ENCODE measurements at places on chromosomes 12 and 14.

- DNase-seq = no peak
Measured at GRCh38 chr12:121892673-121893561, 4.3 kb downstream of the PSMD9 start.

DNA sequence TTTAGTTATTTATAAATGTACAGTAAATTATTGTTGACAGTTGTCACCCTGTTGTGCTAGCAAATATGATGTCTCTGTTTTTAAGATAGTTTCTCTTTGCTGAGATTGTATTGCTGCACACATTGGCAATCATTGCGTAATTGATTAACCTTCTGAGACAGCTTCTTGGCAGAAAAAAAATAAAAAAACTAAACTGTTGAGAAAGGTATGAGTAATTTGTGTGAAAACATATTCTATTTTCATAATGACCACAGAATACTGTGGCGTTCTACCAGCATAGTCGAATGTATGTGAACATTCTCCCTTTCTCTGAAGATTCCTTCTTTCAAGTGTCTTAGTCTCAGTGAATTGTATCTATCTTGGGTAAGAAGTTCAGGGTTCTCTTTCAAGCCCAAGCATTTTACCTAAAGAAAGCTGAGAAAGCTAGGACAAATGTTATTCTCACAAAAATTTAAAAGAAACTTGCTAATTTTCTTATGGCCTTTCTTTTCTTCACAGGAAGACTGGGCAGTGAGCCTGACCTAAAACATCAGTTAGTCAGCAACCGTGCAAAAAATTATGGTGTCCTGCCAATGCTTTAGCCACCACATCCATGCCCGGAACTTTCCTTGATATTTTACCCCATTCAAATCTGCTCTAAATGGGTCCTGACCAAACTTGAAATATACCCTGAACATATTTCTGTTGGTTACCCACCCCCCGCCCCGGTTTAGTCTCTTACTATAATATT is 69.0 kb upstream of the REP15 start:
- DNase-seq = no peak

DNA sequence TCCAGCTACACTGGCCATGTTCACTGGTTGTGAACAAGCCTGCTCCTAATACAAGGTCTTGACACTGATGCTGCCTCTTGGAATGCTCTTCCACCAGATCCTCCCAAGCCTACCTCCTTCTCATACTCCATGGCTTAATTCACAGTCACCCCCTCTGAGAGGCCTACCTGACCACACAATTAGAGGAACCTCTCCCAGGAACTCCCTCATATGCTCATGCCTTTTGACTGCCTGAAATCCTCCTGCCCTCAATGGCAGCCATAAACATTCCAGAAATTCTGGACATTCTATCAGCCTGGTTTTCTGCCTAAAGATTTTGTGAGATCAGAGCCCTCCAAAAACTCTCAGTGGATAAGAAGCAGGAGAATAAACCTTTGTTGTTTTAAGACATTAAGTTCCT is 340.2 kb downstream of the C12orf75 start:
- no peak for DNase-seq

GRCh38 chr14:56881181-56881580 is 70.9 kb upstream of the OTX2 start:
- no peak for DNase-seq

- DNase-seq = no peak
Measured at GRCh38 chr14:105182296-105183020, 1.3 kb upstream of the NUDT14 start.

GRCh38 chr12:124687917-124688316 is 120.5 kb upstream of the NCOR2 start:
- no peak for DNase-seq

GRCh38 chr14:27605282-27605681 is 1007.4 kb upstream of the NOVA1 start:
- DNase-seq = no peak

DNA sequence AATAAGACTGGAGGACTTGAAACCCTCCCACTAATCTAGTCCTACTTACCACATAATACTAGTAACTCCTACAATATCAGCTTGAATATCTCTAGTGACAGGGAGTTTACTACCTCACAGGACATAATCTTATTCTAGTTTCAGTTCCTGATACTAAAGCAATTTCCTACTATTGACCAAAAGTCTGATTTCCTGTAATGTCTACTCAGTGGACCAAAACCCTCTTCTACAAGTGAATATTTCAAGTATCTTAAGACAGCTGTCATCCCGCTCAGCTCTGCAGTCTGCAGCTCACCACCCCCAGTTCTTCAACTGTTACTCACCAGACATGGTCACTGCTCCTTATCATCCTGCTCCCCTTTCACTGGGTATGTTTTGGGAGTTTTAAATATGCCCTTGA is 70.8 kb upstream of the TMCC3 start:
- DNase-seq = no peak

GRCh38 chr12:6979021-6979420 is 8.3 kb downstream of the EMG1 start:
- DNase-seq = no peak

- no peak for DNase-seq
Measured at GRCh38 chr14:104171895-104172294, 33.5 kb downstream of the KIF26A start.

DNA sequence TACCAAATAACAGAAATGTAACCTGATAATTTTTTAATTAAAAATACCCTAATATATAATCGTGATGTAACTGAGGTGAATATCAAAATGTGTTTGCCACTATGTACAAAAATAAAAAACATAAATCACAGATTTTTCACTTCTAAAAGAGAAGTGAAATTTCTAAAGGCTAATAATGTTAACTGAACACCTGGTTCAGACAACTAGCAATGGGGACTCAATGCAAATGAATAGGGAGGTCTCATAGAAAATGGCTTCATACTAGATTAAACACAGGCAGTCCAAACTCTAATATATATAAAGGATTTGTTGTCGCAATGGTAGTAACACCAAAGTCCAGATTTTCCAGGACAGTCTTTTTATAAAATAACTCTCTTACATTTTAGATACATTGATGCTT is 365.4 kb upstream of the ATP2B1 start:
- DNase-seq = no peak

DNA sequence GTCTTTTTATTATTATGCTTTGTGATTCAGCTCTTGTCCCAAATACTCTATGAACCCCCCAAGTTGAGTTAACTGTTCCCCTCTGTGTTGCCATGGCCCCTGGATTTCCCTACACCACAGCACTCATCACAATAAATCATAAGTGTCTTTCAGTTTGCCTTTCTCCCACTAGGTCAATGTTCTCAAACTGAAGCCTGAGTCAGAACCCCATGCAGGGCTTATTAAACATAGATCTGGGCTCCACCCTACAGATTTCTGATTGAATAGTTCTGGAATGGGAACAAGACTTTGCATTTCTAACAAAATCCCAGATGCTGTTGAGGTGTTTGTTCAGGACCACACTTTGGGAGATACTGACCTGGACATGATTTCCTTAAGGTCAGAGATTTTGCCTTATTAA is 199.4 kb downstream of the TBX5 start:
- DNase-seq = no peak

- no peak for DNase-seq
Measured at GRCh38 chr12:95548539-95549391, 2.5 kb downstream of the USP44 start.

GRCh38 chr14:104149617-104150135 is 11.3 kb downstream of the KIF26A start:
- no peak for DNase-seq

- DNase-seq = no peak
Measured at GRCh38 chr14:68394764-68395143, 398.1 kb downstream of the ZFP36L1 start.

DNA sequence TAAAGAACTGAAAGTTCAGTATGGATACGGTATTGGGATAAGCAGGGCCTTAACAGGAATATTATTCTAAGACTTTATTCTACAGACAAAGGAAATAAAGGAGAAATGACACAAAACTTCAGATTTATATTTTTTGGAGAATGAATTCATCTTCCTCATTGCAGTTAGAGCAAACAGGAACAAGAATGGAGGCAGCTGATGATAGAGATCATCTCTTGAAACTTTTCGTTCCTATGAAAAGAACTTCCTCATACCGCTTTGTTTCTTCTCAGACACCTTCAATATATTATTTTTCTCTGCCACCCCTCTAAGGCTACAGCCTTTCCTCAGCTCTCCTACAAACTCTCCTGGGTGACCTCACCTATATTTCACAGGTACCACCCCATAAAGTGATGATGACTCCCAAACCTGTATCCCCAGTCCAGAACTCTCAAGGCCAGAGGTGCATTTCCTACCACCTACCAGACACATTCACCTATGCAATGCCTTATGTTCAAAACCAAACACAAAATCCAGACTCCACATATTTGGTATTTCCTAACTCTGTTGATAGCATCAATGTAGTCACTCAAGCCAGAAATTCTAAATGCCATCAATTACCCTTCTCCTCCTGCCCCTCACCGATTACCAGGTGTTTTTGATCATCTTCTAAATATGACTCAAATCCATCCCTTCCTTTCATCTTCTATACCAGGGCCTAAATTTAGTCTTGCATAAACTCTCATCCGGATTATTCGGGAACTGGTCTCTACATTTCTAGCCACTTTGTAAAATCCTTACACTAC is 7.4 kb downstream of the MAP4K5 start:
- no peak for DNase-seq

DNA sequence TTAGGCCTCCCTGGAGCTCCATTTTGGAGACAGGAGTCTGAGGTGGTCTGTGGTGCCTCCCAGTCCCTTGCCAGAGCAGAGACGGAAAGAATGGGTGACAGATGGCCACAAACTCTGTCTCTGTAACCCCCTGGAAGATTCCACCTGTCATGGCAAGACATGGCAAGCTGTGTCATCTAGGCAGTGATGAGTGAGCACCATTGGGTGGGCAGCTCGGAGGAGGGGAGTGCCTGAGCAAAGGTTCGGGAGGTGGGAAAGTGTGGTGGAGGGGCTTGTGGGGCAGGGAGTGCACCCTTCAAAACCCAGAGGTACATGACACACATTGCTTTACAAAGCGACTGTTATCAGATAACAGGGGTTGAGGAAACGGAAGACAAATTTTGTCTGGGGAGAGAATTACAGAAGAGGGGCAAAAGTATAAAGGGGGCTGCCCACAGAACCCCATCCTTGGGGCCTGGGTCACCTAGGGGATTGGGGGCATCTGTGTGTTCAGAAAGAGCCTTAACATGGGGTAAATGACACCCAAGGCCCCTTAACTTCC is 3.5 kb downstream of the RIN3 start:
- DNase-seq = no peak

DNA sequence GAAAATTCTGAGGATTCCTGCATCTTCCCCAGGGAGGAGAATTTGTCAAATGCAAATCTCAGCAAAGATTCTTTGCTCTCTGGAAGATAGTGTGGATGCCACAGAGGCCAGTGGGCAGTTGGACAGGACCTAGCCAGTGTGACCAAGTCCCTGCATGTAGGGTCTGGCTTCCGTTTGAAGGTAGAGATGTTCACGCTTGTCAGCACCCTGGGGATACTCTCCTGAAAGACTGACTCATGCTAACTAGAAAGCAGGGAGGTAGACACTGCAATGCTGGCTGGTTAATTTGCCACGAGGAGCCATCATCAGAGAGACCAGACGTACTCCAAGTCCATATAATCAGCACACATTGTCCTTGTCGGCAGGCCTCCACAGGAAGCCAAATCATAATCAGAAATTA is 130.1 kb downstream of the SAMD4A start:
- no peak for DNase-seq

GRCh38 chr12:95972832-95973456 is 23.2 kb downstream of the HAL start:
- DNase-seq = no peak

GRCh38 chr14:106013879-106014376 is 487.5 kb downstream of the TMEM121 start:
- DNase-seq = no peak

DNA sequence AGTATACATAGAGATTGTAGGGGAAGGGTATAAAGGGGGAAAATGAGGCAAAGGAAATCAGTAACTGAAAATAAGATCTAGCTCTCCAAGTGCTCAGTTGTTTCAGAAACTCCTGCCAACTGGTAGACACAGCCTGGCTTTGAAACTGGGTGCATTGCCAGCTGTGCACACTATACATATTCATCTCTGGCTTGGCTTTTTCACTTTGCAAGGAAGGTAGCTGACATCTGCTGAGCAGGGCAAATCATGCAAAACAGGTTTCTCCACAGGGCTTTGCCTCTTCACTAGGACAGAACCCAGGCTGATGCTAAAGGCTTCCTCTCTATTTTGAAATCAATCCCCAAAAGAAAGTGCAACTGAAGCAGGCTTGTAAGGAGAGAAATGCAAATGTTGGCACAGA is 101.5 kb downstream of the HELB start:
- no peak for DNase-seq

DNA sequence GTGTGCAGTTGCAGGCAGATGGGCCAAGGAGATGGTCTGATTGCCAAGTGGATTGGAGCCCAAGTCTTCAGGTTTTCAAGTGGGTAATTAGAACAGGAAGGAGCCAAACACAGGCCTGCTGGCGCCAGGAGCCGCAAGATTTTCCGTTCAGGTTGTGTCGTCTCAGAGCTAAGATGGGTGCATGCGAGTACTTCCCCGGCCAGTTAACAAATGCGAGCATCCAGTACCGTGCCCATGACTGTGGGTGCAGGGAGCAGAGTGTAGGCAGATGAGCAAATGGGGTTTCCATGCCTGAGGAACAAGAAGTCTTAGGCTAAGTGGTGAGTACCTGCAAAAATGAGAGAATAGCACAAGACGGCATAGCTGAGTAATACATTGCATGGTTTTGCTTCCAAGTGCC is 90.5 kb downstream of the CHST11 start:
- DNase-seq = no peak

DNA sequence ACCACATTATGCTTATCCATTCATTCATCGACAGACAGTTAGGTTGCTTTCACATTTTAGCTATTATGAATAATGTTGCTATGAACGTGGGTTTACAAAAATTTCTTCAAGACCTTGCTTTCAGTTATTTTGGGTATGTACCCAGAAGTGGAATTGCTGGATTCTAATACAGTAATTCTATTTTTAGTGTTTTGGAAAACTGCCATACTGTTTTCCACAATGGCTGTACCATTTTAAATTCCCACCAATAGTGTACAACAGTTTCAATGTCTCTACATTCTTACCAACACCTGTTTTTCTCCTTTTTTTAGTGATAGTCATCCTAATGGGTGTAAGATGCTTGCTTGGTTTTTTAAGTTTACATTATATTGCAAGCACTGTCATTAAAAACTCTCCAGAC is 147.5 kb downstream of the ZFP36L1 start:
- DNase-seq = no peak

DNA sequence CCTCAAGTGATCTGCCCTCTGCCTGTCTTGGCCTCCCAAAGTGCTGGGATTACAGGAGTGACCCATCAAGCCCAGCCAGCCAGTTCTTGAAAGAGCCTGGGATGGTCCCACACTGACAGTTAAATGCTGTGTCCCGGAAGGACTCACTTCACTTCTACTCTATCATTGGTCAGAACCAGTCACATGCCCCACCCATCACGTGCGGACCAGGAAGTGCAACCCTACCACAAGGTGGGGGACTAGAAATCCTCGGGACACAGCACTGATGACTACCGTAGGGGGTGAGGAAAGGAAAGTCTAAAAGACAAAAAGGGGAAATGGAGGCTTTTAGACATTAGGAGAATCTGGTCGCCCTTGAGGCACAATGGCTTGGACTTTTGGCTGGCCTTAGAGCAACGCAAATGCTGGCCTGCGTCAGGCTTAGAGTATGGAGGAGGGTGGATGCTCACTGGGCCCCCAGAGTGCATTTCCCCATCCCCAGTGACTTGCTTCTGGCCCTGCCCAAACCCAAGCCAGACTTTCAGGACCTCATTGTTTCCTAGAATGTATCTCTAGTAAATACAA is 207.7 kb downstream of the TTC8 start:
- DNase-seq = no peak

- DNase-seq = no peak
Measured at GRCh38 chr14:65339866-65340265, 72.7 kb upstream of the FUT8 start.

GRCh38 chr14:69059658-69060623 is 80.8 kb upstream of the ACTN1 start:
- peak; percentile 39 for DNase-seq
